Panc1 (cell line): ENCODE measurements at places on chromosomes 12 and 14. TPM values are rescaled to one million over a fixed set of nuclear protein-coding genes. Genes with fewer than 3 reads are reported as not detected.
A peak's percentile ranks its signal among the peaks of the same experiment; 100 is the strongest.

The ADGRD1 gene
- 0.21 TPM for total RNA-seq

- peak overlapping the region; percentile 97 for H3K27ac ChIP-seq
- H3K4me3 ChIP-seq = peak overlapping the region; percentile 86
- peaks cover 3% of the 10 kb centered on the region for H3K4me1 ChIP-seq
- H3K27me3 ChIP-seq = no peaks in the 10 kb centered on the region; the same call in 1 of the 2 replicates
- peaks cover 2% of the 10 kb centered on the region for H3K36me3 ChIP-seq
- no peak for DNase-seq
Observed at GRCh38 chr12:21438643-21439042, 1.2 kb downstream of the PYROXD1 start.

The REM2 gene
- total RNA-seq = 0.18 TPM

The SERPINA12 gene
- total RNA-seq = not detected

DNA sequence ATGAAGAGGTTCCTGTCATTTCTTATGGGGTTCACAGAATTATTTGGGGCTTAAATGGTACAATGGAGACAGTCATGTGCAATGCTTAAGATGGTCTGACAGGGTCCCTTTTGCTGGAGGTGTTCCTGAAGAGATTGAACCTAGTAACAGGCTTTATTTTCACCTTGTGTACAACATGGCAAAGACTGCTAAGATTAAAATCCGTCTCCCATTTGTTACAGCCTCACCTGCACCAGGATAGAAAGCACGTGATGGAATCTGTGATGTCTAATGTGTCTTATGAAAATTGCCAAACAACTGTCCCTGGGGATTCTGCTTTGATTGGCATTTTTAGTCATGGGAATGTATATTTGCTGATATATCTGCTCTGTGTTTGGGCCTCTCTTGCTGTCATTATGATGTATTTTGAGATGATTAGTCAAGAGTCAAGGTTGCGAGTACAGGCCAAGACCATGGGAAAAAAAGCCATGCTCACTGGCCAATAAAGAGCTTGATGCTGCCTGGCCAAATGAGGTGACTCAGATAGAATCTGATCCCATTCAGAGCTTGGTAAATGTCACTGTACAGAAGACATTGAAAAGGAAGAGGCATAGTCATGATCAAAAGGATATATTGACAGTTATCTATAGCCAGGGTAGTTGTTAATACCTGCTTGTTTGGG is 96.1 kb downstream of the FLRT2 start:
- no peak overlapping the region for H3K4me3 ChIP-seq
- no peak overlapping the region for H3K27ac ChIP-seq
- no peak for DNase-seq

The LBHD2 gene
- total RNA-seq = not detected

DNA sequence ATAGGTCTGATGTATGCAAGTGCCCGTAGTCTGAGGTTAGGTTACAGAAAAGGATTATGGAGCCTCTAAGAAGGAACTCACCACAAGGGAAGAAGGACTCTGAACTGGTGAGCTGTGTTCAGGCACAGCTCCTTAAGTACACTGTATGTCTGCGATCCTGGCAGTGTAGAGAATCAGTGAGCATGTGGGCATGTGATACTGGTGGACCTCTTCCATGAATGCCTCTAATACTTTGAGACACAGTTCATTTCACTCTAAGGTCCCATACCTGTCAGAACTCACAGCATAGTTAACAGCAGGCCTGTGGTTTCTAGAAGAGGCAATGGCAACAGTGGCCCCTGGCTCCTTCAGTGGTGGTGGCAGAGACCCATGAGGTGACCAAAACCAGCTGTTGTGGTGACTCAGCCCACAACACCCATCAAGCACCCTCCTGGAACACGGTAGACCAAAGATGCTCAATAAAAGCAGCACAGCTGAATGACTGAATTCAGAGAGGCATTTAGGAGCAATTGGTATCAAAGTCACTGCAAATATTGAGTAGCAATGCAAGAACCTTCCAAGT is 6.9 kb upstream of the OR6J1 start:
- no peak overlapping the region for H3K4me3 ChIP-seq
- H3K27me3 ChIP-seq = no peaks in the 10 kb centered on the region
- H3K4me1 ChIP-seq = no peaks in the 10 kb centered on the region
- no peak overlapping the region for H3K27ac ChIP-seq
- H3K36me3 ChIP-seq = no peaks in the 10 kb centered on the region

- peaks cover 2% of the 10 kb centered on the region; the same call in 1 of the 2 replicates for H3K27me3 ChIP-seq
- no peak overlapping the region for H3K27ac ChIP-seq
- H3K4me3 ChIP-seq = no peak overlapping the region
Observed at GRCh38 chr12:64875186-64875585, 50.7 kb downstream of the TBC1D30 start.

DNA sequence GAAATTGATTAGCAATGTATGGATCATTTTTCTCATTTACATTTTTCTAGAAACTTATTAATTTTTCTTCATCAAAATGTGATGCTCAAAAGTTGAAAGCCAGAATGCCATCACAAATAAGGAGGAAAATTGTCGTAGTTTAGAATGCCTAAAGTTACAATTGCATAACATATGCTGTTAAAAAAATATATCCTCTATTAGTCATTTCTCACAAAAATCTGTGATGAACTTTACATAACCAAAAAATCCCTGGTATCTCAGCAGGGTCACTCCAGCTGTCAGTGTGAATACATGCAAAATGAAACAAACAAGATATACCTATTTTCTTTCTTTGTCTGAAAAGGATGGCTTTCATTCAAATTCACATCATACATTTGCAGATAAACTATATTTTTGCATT is 358.9 kb downstream of the PAWR start:
- no peak for DNase-seq
- no peaks in the 10 kb centered on the region for H3K36me3 ChIP-seq
- H3K27me3 ChIP-seq = no peaks in the 10 kb centered on the region
- H3K4me1 ChIP-seq = no peaks in the 10 kb centered on the region

The SLC48A1 gene
- 32.0 TPM for total RNA-seq

GRCh38 chr14:75514673-75515628 is 7.3 kb upstream of the BATF start:
- H3K27ac ChIP-seq = 0 out of 2 replicates have a peak overlapping the region, but pooled peaks have one; percentile 29
- no peaks in the 10 kb centered on the region for H3K27me3 ChIP-seq
- peak overlapping the region; percentile 17 for H3K4me3 ChIP-seq
- no peaks in the 10 kb centered on the region for H3K36me3 ChIP-seq
- H3K4me1 ChIP-seq = no peaks in the 10 kb centered on the region

DNA sequence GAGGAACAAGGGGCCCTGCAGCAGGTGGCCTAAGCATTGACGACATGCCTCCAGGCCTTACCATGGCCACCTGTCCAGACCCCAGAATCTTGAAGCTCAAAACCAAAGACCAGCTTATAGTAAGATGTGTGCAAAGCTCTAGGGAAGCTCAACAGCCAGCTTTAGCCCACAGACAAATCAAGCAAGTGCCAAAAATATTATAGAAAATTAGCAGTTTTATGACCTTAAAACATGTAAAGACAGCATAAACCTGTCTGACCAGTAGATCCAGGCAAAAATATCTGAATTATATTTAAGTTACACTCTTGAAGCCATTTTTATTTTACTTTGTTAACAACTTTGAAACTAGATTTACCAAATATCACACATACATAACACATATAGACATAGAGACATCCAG is 90.6 kb downstream of the TXNDC16 start:
- DNase-seq = no peak
- no peak overlapping the region for H3K4me3 ChIP-seq
- no peaks in the 10 kb centered on the region for H3K27me3 ChIP-seq
- H3K27ac ChIP-seq = no peak overlapping the region

DNA sequence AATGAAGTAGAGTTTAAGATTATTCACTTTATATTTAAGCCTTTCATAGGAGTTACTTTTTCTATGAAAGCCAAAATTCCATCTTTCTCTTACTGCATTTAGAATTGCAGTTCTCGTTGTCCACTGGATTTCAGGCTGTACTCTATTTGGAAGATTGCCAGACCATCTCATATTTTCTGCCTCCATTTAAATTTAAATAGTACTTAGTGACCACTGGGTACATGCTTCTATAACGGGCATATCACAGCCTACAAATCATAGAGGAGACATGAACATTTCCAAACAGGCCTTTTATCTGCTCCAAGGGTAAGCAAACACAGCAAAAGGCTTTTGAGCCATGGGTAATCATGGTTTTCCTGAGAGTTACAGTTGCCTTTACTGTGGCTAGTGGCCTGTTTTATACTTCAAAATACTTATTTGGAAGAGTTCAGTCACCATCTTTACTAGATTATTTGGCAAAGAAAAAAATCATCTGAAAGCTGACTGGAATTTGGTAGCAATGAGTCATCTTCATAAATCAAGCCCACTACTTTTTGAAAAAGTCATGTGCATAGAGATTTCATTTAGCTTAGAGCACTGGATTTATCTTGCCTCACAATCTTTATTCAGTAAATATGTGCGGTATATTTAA is 15.7 kb downstream of the ANO6 start:
- H3K27me3 ChIP-seq = no peaks in the 10 kb centered on the region
- 0 out of 2 replicates have a peak overlapping the region, but pooled peaks have one; percentile 6 for H3K4me3 ChIP-seq
- H3K4me1 ChIP-seq = peaks cover 70% of the 10 kb centered on the region
- H3K36me3 ChIP-seq = no peaks in the 10 kb centered on the region
- no peak for DNase-seq
- H3K27ac ChIP-seq = peak overlapping the region; percentile 99

The ACSS3 gene
- total RNA-seq = 0.10 TPM

The RERGL gene
- not detected for total RNA-seq

The IFI27 gene
- total RNA-seq = 2.3 TPM

GRCh38 chr14:102046337-102047278 is 40.2 kb downstream of the HSP90AA1 start:
- H3K27me3 ChIP-seq = no peaks in the 10 kb centered on the region
- H3K36me3 ChIP-seq = peaks cover 7% of the 10 kb centered on the region; the same call in 1 of the 2 replicates
- H3K4me3 ChIP-seq = no peak overlapping the region
- no peak for DNase-seq

The SYCP3 gene
- not detected for total RNA-seq

GRCh38 chr14:101017209-101017608 is 113.7 kb upstream of the RTL1 start:
- no peak overlapping the region for H3K27ac ChIP-seq
- DNase-seq = no peak
- no peaks in the 10 kb centered on the region; the same call in 1 of the 2 replicates for H3K4me1 ChIP-seq
- H3K27me3 ChIP-seq = no peaks in the 10 kb centered on the region
- no peak overlapping the region for H3K4me3 ChIP-seq
- H3K36me3 ChIP-seq = no peaks in the 10 kb centered on the region

GRCh38 chr12:42560977-42561376 is 28.6 kb downstream of the PRICKLE1 start:
- no peaks in the 10 kb centered on the region for H3K36me3 ChIP-seq
- no peaks in the 10 kb centered on the region for H3K27me3 ChIP-seq

DNA sequence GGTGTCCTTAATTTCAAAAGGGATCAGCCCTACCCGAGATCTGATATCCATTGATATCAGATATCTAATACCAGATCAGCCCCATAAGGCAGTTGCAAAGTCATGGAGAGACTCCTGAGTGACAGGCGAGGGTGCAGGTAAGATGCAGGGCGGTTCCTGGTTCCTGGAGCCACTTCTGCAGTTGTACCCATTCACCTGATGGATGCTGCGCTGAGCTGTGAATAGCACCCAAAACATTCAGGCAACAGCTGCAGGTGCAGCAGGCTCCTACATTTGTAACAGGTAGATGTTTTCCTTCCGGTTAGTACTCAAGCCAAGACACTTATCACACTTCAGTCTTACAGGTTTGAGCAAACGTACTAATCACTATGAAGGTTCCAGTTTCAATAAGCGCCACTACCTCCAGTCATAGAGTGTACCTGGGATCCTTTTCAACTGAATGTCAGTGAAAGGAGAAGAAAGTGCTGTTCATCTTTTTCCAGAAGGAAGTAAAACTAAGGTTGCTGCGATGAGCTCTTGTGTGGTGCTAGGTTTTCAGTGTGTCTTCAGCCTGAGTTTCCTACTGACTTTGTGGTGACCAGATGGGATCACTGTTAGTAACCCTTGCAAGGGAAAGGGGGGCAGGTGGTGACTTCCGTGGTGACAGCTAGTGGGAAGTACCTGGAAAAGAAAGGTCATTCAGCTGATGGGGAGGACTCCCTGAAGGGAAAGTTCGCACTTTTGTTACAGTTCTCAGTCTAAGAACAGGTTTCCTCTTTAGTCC is 1.9 kb downstream of the ATP6V0A2 start:
- DNase-seq = no peak
- H3K27ac ChIP-seq = no peak overlapping the region
- no peak overlapping the region for H3K4me3 ChIP-seq
- H3K27me3 ChIP-seq = no peaks in the 10 kb centered on the region
- peaks cover 8% of the 10 kb centered on the region for H3K4me1 ChIP-seq
- no peaks in the 10 kb centered on the region for H3K36me3 ChIP-seq

- H3K4me3 ChIP-seq = no peak overlapping the region
- no peaks in the 10 kb centered on the region for H3K36me3 ChIP-seq
- no peaks in the 10 kb centered on the region for H3K4me1 ChIP-seq
- H3K27me3 ChIP-seq = no peaks in the 10 kb centered on the region
Observed at GRCh38 chr14:75595226-75595625, 16.8 kb downstream of the FLVCR2 start.

GRCh38 chr12:121792607-121793439 is 665 bp downstream of the RHOF start:
- H3K27ac ChIP-seq = peak overlapping the region; percentile 91
- peak overlapping the region; percentile 77 for H3K4me3 ChIP-seq
- H3K27me3 ChIP-seq = no peaks in the 10 kb centered on the region
- H3K4me1 ChIP-seq = peaks cover 61% of the 10 kb centered on the region
- H3K36me3 ChIP-seq = peaks cover 4% of the 10 kb centered on the region; the same call in 1 of the 2 replicates
